Esophagus squamous epithelium (tissue), 5 donors: ENCODE measurements at places on chromosomes 7 and 10.

DNA sequence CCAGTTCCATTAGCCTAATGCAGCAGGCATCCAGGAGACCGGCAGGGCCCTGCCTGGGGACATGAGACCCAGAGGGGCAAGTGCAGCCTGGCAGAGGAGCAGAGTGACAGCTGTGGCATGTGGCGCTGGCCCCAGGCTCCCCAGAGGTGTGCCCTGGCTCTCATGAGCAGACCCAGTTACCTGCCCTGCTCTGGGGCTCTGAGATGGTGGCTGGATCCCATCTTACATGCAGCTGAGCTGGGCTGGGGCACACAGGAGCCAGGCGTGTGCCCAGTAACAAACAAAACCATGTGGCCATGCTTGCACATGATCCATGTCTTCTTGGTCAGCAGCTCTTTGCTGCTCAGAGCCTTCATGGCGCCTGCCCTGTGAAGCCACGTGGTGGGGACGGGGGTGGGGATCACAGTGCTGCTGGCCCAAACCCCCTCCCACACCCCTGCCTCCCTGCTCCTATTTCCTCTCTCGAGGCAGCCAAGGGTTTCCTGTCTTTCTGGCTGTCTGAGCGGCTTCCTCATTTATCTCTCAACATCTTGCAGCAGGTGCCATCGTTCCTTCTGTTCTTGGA, 40.3 kb upstream of the GTF2I start:
- DNase-seq, result no peak

DNA sequence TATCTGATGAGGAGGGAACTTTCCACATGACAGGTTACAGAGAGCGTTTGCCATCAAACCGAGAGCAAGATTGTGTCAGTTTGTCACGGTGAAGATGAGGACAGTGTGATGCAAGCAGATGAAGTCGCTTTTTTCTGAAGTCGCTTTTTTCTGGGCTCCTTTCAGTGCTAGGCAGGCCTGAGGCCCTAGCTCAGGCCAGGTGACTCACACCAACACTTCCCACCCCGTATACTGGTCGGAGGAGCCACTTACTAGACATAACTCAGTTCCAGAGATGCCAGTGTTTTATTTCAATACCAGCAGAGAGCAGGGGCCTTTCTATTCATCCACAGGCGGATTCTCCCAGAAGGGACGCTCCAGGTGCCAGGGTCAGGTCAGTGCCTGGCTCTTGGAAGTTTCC, 58.9 kb downstream of the SFMBT2 start:
- no peak for DNase-seq

- no peak for DNase-seq
Observed at GRCh38 chr10:44860811-44861736, 50.1 kb upstream of the TMEM72 start.

GRCh38 chr7:97024209-97025129, at the start of gene DLX5:
Gene DLX5, minus strand, starts transcription at chr7:97024831. Its CDS starts 208 bp downstream, at chr7:97024623.
- DNase-seq, result no peak

DNA sequence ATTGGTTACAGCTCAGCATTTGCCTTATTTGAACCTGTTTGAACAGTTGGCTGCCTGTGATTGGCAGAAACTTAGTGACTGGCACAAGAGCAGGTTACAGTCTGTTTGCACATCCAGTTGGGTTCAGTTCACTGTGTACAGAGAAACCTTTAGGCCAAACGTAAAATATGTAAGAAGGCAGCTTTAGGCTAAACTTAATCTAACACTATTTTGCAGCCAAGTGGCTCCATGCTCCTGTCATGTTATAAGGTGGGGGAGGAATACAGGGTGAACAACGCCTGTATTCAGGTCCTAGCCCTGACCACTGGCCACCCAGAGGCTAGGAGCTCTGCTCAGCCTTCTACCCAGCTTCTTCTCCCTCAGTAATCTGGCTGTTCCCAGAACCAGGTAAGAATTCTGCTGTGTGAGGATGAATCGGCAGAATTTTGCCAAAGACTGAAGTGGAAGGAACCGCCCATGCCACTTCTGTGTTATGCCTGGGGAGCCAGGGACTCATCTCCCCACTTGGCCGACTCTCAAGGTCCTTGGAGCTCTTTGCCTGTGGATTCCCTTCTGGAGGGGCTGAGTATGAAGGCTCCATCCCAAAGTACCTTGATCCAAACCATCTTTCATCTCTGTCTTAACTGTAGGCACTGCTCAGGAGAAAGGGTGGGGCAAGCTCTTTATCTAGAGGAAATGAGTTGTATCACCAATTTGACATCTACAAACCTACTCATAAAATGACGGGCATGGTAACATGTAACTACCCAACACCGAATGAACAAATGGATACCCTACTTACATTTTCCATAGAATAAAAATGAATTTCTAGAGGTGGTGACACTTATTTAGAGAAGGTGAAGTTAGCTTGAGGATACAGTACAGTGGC, 164.4 kb upstream of the NAMPT start:
- no peak for DNase-seq

- no peak for DNase-seq
Observed at GRCh38 chr7:143222782-143223181, 945 bp downstream of the TAS2R40 start.

- no peak for DNase-seq
Observed at GRCh38 chr10:91354166-91355075, 55.7 kb upstream of the HECTD2 start.

GRCh38 chr10:120738658-120739057, 112.5 kb upstream of the WDR11 start:
- DNase-seq, result no peak

- no peak for DNase-seq
Observed at GRCh38 chr7:30815951-30816644, 44.9 kb downstream of the MINDY4 start.
